HCEC 1CT (cell line): ENCODE measurements at places on chromosomes 5 and 9.

DNA sequence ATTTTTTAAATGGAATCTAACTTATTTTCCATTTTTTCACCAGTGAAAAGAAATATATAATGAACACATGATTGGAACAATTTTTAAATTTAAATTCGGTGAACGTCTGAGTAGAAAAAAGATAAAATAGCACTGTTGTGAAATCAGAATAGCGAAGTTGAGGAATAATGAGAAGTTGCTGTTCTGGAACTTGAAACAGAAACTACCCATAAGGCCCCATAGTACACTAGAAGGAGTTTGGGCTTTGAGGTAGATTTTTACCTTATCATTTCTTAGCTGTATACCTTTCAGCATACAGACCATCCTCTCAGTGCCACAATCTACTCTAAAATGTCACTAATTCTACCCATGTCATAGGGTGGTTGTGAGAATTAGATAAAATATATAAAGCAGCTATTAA lies 35.1 kb downstream of the TDRD7 start:
- DNase-seq, result no peak

DNA sequence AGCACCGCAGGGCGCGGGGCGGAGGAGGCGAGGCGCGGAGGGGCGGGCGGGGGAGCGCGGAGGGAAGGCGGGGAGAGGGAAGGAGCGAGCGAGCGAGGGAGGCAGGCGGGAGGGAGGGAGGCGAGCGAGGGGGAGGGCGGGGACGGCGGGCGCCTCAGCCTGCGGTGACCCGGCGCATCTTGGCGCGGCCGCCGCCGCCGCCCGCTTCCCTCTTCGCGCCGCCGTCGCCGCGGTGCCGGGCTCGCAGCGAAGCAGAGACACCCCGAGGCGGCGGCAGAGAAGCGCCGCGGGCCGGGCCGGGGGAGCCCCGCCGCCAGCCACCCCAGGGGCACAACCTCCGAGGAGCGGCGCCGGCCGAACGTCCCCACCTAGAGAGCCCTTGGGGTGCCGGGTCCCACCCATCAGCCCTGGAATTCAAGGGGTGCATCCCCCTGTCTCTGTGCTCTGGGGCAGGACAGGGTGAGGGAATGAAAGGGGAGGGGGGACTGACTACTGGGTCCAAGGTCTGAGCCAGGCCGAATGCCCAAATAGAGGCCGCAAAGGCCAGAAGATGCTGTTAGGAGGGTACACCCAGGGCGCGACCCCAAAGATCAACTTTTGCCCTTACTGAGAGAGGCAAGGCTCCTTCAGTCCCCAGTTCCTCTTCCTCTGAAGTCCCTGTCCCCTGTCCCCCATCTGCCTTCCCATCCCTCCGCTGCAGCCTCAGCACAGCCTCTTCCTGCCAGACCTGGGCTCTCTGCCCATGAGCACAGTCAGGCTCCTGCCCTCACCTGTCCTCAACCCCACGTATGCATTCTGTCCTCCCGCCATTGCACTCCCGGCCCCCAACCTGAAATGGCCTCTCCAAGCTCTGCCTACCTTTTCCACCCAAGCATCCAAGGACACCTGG lies at the start of gene ADAMTS2:
TSS of gene ADAMTS2 (minus strand) at position 29 of the 889 bp plus-strand sequence. CDS start 133 bp downstream, outside the sequence.
- peak; percentile 68 for DNase-seq

- no peak for DNase-seq
These were observed 144.1 kb upstream of the ST8SIA4 start for GRCh38 chr5:101047181-101047580.

- DNase-seq, result no peak
These were observed 151.2 kb downstream of the ZDHHC21 start for GRCh38 chr9:14542071-14542470.

GRCh38 chr9:4939118-4939561 lies 45.9 kb upstream of the JAK2 start:
- no peak for DNase-seq

DNA sequence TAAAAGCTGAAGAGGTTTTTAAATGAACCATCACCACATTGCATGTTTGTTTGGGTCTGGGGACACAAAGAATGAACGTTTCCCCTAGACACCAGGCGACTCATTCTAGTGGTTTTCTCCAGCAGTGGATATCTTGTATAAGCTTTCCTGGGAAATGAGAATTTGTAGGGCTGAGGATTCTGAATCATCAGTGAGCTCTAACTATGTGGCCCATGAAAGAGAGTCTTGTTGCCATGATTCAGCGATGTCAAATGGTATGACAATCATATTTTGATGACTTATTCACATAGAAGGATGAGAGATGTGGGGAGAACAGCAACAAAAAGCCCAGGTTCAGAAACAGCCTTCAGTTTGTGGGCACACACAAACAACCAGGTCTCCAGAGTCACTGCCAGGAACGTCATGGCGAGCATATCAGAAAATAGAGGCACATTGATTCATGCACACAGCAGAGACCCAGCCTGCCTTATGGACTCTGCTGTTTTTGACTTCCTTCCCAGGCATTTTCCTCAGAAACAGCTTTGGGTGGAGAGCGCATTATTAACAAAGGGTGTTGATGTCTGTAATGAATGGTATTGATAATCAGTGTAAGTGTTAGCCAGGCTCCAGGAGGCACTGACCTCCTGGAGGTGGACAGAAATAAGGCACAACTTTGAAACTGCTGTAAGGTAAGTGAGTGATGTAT lies 13.3 kb downstream of the ZNF474 start:
- DNase-seq, result peak; percentile 88

- no peak for DNase-seq
These were observed 173.1 kb downstream of the CACNA1B start for GRCh38 chr9:138050472-138051330.

- DNase-seq, result no peak
These were observed 150.6 kb upstream of the ACOT12 start for GRCh38 chr5:81544351-81545018.

GRCh38 chr5:180421672-180422071 lies 68.5 kb upstream of the GFPT2 start:
- no peak for DNase-seq

DNA sequence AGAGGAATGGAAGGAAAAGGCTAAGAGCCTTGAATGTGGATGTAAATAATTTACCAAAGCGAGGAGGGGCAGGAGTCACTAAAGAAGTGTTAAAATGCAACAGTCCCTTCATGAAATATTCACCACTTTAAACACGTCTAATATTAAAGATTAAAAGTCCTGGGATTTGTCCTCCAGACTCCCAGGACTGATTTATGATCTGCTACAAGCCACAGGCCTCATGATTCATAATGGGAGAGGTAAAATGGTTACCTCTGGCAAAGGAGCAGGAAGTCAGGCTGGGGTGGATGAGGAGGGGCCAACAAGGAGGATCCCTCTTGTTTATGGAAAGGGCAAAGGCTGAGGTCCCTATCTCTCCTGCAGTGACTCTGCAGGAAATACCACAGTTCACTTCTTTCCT lies 292.4 kb downstream of the TRIM32 start:
- DNase-seq, result no peak

GRCh38 chr9:93177676-93178075 lies 6.3 kb upstream of the WNK2 start:
- no peak for DNase-seq

DNA sequence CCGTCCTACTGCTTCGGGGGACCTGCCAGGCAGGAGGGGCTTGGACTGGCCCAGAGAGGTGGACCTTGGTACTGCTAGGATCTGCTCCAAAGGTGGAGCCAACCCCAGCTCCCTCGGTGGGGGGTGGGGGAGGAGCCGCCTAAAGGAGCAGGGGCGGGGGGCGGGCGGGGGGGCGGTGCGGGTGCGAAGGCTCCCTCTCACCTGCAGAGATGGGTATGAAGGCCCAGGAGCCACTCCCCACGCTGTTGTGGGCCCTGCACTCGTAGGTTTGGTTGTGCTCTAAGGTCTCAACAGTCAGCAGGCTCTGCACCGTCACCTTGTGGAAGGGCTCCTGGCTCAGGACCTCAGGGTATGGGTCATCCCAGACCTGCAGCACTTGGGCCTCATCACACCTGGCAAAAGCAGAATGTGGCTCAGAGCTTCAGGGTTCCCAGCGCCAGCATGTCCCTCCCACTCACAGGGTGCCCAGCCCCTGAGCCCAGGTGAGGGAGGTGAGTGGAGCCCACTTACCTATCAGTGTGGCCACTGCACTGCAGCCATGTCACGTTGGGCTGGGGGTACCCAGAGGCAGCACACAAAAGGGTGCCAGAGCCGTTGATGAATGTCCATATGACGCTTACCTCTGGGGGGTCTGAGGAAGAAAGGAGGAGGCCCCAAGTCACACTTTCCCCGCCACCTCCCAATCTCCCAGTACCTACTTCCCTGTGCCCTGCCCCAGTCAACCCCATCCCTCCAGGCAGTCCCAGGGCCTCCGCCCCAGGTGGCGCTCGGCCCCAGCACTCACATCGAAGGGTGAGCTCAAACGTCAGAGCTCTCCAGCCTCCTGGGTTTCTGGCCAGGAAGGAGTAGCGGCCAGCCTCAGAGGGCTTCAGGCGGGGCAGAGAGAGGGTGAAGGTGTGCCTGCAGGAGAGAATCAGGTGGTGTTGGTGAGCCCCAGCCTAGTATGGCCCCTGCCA lies 16.4 kb downstream of the CSF1R start:
- DNase-seq, result no peak

GRCh38 chr5:128644863-128645262 lies 106.8 kb upstream of the FBN2 start:
- DNase-seq, result peak; percentile 90

DNA sequence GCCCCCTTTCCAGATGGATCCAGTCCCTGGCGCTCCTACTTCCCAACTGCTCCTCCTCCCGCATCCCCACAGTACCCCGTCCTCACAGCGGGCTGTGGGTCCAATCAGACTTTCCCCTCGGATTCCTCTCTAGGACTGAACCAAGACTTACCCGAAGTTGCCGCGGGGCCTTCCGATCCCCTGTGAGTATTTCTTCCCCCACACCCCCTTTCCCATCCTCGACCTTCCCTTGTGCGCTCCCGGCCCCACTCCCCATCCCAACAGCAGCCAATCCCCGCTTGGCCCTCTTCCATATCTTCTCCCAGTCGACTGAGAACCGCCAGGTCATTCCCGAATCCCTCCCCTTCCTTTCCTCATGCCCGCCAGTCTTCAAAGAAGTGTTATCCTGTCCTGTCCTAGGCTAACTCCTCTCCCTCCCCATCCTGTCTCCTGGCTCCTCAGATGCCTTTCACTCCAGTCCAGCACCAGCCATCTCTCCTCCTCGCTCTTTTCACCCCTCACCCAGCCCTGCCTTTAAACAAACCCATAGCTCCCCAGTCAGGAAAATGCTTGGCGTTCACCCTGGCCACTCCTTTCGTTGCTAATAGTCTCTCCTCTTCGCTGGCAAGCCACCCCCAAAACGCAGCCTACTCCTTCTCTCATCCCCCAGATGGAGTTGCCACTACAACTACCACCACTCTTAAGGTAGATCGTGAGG lies 646 bp downstream of the SWI5 start:
- DNase-seq, result no peak

GRCh38 chr5:89269721-89270120 lies 386.7 kb upstream of the MEF2C start:
- no peak for DNase-seq
